Sigmoid colon (tissue), 7 donors: ENCODE measurements at places on chromosomes 5 and 9. TPM values are rescaled to one million over a fixed set of nuclear protein-coding genes. Genes with fewer than 3 reads are reported as not detected.

The MARVELD2 gene
- polyA plus RNA-seq = 9.7 TPM

The HSPA9 gene
- polyA plus RNA-seq = 101 TPM

The MAP1B gene
- 0.69 TPM for polyA plus RNA-seq

The FCHO2 gene
- 15.6 TPM for polyA plus RNA-seq

The PHYKPL gene
- polyA plus RNA-seq = 121 TPM
